Peyer's patch (tissue), 4 donors: ENCODE measurements at places on chromosomes 12 and 14. TPM values are rescaled to one million over a fixed set of nuclear protein-coding genes. Genes with fewer than 3 reads are reported as not detected.
A peak's percentile ranks its signal among the peaks of the same experiment; 100 is the strongest.

GRCh38 chr12:130074661-130075406 is 87.4 kb upstream of the FZD10 start:
- no peak overlapping the region for H3K4me3 ChIP-seq
- H3K36me3 ChIP-seq: no peaks in the 10 kb centered on the region
- H3K27ac ChIP-seq: no peak overlapping the region
- no peaks in the 10 kb centered on the region for H3K4me1 ChIP-seq
- no peaks in the 10 kb centered on the region for H3K27me3 ChIP-seq
- DNase-seq: no peak

DNA sequence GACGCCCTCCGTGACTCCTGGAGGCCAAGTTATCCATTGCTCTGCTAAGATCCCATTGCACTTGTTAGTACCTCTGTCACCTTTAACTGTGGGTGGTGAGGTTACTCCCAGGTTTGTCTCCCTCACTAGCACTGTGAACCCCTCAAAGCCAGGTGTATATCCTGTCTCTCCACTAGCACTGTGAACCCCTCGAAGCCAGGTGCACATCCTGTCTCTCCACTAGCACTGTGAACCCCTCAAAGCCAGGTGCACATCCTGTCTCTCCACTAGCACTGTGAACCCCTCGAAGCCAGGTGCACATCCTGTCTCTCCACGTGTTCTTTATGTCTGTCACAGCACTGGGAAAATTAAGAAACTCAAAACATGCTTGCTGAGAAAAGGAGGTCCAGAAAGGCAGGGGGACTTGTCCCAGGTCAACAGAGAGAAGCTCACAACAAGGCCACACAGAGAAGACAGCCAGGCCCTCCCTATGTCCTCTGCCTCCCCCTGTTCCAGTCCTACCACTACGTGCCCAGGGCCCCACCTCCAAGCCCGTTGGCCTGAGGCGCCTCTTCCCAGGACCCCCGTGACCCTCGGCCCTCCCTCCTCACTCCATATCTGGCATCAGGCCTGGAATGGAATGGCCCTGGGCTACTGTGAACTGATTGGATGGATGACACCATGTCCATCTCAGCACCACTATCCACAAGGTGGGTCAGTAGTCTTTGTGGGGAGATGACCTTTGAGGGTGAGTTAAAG is 26.4 kb upstream of the FKBP4 start:
- no peaks in the 10 kb centered on the region for H3K36me3 ChIP-seq
- no peaks in the 10 kb centered on the region for H3K27me3 ChIP-seq
- H3K27ac ChIP-seq: no peak overlapping the region
- DNase-seq: no peak
- no peaks in the 10 kb centered on the region for H3K4me1 ChIP-seq

GRCh38 chr12:29762637-29763300 is 21.0 kb downstream of the TMTC1 start:
- no peak overlapping the region for H3K27ac ChIP-seq
- H3K4me1 ChIP-seq: no peaks in the 10 kb centered on the region
- H3K4me3 ChIP-seq: no peak overlapping the region
- H3K36me3 ChIP-seq: no peaks in the 10 kb centered on the region
- H3K27me3 ChIP-seq: no peaks in the 10 kb centered on the region
- no peak for DNase-seq

GRCh38 chr14:102226356-102227125 is 78.4 kb downstream of the MOK start:
- H3K4me1 ChIP-seq: no peaks in the 10 kb centered on the region
- no peak for DNase-seq
- H3K36me3 ChIP-seq: peaks cover 8% of the 10 kb centered on the region
- no peak overlapping the region for H3K27ac ChIP-seq

GRCh38 chr12:110669193-110669502 is 19.8 kb downstream of the HVCN1 start:
- H3K27me3 ChIP-seq: no peaks in the 10 kb centered on the region
- H3K4me1 ChIP-seq: no peaks in the 10 kb centered on the region
- DNase-seq: peak; percentile 61
- H3K27ac ChIP-seq: no peak overlapping the region
- H3K36me3 ChIP-seq: no peaks in the 10 kb centered on the region

GRCh38 chr12:6684609-6685008 is 4.6 kb downstream of the ZNF384 start:
- no peak for DNase-seq
- H3K4me1 ChIP-seq: peaks cover 26% of the 10 kb centered on the region
- H3K36me3 ChIP-seq: peaks cover 8% of the 10 kb centered on the region
- no peak overlapping the region for H3K27ac ChIP-seq
- H3K27me3 ChIP-seq: no peaks in the 10 kb centered on the region

- no peaks in the 10 kb centered on the region for H3K27me3 ChIP-seq
- H3K4me1 ChIP-seq: no peaks in the 10 kb centered on the region
- no peaks in the 10 kb centered on the region for H3K36me3 ChIP-seq
These were observed 180.2 kb downstream of the CACNA1C start for GRCh38 chr12:2233034-2233433.

GRCh38 chr12:129481921-129482320 is 421.9 kb downstream of the TMEM132D start:
- H3K27me3 ChIP-seq: no peaks in the 10 kb centered on the region
- no peaks in the 10 kb centered on the region for H3K36me3 ChIP-seq
- no peak for DNase-seq
- no peak overlapping the region for H3K4me3 ChIP-seq

- no peaks in the 10 kb centered on the region for H3K36me3 ChIP-seq
- no peak for DNase-seq
- no peaks in the 10 kb centered on the region for H3K4me1 ChIP-seq
- H3K4me3 ChIP-seq: no peak overlapping the region
- H3K27me3 ChIP-seq: no peaks in the 10 kb centered on the region
- H3K27ac ChIP-seq: no peak overlapping the region
These were observed 164.3 kb downstream of the GRIP1 start for GRCh38 chr12:66514581-66514980.

GRCh38 chr12:123062681-123063486 is 82.4 kb downstream of the ARL6IP4 start:
- H3K4me3 ChIP-seq: no peak overlapping the region
- H3K27ac ChIP-seq: peak overlapping the region; percentile 58
- no peaks in the 10 kb centered on the region for H3K36me3 ChIP-seq

- no peak overlapping the region for H3K4me3 ChIP-seq
- no peaks in the 10 kb centered on the region for H3K36me3 ChIP-seq
- H3K27ac ChIP-seq: no peak overlapping the region
- no peak for DNase-seq
- no peaks in the 10 kb centered on the region for H3K27me3 ChIP-seq
These were observed 84.3 kb downstream of the FZD10 start for GRCh38 chr12:130246560-130246959.

KCNH3 gene
- not detected for total RNA-seq
